ENCODE measurements at places on chromosomes 3 and 15.
A peak's percentile ranks its signal among the peaks of the same experiment; 100 is the strongest.

DNA sequence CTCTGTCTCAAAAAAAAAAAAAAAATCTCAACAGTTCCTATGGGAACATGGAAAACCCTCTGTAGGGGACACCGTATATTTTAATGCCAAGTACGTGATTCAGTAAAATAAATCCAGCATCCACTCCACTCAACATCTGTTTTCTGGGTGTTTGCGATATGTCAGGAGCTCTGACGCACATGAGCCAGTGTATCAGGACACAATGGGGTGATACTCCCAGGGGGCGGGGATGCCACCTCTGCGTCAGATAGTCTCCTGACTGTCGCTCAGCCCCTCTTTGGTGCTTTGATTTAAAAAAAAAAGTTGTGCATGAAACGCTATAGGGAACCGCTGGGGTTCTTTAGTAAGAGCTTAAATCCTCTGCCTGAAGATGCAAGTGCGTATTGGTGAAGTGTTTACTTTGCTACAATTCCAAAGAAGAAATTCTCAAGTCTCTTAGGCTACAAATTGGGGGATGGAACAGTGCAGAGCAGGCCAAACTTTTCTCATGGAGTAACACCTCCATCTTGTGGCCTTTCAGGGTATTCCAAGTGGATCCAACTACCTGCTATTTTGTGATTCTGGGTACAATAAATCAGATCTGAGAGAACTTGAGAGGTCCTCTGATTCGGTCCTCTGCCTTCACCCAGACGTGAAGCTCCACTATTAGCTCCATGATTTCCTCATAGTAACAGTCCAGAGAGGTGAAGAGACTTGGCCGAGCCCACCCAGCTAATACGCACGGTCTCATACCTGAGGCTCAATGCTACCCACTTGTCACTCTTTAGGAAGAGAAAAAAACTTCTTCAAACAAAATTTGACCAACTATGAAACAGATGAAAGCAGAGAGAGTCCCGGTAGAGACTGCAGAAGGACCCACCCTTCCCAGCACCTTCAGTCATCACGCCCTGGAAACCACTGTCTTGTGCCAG, 9.3 kb upstream of the NR2E3 start:
- peak; percentile 76 for DNase-seq

GRCh38 chr3:123656691-123657090, 71.8 kb upstream of the HACD2 start:
- DNase-seq = no peak

DNA sequence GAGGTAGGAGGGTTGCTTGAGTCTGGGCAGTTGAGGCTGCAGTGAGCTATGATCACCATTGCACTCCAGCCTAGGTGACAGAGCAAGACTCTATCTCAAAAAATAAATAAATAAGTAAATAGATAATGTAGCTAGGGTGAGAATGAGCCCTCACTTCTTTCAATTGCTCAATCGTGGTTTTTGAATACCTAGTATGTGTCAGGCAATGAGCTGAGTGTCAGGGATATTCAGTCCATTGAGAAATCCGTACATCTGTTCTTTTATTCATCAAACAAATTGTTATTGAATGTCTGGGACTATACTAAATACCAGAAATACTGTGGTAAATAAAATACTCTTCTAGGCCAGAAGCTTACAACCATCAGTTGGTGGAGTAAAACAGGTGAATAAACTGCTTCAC, 6.2 kb upstream of the ZNF148 start:
- DNase-seq = no peak

DNA sequence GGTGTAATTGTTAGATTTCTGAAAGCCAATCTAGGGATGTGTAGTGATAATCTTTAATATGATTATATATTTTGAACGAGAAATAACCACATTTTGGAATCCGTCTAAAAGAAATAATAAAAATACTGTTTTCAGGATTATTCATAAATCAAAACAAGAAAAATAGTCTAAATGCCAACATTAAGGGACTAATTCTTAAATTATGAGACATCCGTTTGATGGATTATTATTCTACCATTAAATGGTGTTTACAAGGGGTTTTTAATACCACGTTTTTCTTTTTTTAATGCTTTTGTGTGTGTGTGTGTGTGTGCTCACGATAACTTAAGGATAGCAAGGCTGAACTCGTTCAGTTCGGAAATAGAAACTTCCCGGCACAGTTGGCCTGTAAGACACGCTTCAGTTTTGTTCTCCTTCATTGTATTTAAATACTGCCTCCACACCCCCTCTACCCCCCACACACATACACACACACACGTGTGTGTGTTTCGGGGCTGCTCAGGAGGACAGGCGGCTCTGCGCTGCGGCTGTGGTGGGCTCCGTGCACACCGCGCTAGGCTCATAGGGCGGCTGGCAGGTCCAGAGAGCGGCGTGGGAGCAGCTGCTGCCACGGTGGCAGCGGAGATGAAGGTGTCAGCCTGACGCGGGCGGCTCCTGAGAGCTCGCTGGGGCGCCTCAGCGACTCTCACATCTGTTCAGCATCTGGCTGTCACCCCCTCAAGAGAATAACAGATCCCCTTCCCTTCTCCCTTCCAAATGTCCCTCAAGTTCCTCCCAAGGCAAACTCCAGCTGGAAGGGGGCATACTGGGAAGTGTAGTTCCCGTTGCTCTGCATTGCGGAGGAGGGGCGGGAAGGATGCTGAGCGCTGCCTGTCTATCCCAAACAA, 23.0 kb upstream of the ANP32A start:
- peak; percentile 56 for DNase-seq
